ENCODE measurements at places on chromosomes 7 and 10.

GRCh38 chr10:79459243-79459642, 13.8 kb upstream of the ZCCHC24 start:
- DNase-seq = no peak

- DNase-seq = no peak
Measured at GRCh38 chr7:7795630-7796121, 77.3 kb upstream of the RPA3 start.

GRCh38 chr7:107173691-107174406, 5.0 kb downstream of the HBP1 start:
- DNase-seq = no peak

DNA sequence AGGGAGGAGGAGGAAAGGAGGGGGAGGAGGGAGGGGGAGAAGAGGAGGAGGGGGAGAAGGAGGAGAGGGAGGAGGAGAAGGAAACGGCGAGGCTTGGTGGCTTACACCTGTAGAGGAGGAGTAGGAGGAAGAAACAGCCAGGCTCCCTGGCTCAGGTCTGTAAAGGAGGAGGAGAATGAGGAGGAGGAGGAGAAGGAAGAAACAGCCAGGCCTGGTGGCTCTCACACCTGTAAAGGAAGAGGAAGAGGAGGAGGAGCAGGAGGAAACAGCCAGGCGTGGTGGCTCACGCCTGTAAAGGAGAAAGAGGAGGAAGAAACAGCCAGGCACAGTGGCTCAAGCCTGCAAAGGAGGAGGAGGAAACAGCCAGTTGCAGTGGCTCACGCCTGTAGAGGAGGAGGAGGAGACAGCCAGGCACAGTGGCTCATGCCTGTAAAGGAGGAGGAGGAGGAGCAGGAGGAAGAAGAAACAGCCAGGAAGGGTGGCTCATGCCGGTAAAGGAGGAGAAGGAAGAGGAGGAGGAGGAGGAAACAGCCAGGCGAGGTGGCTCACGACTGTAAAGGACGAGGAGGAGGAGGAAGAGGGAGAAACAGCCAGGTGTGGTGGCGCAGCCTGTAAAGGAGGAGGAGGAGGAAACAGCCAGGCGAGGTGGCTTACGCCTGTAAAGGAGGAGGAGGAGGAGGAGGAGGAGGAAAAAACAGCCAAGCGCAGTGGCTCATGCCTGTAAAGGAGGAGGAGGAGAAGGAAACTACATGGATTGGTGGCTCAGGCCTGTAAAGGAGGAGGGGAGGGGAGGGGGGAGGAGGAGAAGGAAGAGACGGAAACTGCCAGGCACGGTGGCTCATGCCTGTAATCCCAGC, 14.9 kb upstream of the CRCP start:
- no peak for DNase-seq

DNA sequence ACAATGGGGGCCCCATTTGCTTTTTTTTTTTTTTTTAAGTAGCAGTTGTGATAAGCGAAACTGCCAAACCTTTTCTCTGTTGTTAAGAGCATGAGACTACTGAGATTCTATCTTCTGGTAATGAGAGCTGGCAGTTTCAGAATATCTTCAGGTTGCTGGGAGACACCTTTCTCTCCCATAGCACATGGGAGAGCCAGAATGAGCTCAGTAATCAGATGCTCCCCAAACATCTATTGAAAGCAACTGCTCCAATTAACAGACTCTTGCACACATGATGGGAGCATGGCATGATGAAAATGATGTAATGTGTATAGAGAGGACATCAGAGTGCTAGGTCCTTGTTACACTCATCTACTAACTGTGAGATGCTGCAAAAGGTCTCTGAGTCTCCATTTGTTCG, 18.8 kb downstream of the MYO3A start:
- DNase-seq = no peak

DNA sequence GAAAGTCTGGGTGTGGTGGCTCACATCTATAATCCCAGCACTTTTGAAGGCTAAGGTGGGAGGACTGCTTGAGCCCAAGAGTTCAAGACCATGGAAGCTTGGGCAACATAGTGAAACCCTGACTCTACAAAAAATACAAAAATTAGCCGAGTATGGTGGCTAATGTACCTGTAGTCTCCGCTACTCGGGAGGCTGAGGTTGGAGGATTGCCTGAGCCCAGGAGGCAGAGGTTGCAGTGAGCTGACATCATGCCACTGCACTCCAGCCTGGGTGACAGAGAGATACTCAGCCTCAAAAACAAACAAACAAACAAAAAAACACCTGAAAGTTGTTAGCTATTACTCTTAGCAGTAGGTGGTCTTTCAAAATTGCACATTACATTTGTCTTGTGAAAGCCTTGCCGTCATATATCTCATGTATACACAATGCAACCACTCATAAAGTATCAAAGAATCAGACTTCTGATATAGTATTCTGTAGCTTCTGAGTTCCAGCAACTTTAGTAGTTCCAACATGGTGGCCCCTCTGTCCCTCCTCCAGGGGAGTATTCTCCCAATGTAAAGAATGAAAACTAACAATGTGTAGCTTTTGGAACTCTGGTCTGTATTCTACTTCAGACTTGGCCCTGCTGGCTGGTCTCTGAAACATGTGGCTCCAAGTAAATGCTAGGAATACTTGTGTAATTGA, 101.5 kb downstream of the ZNF92 start:
- no peak for DNase-seq

GRCh38 chr7:95180-95862, 97.0 kb upstream of the FAM20C start:
- no peak for DNase-seq

DNA sequence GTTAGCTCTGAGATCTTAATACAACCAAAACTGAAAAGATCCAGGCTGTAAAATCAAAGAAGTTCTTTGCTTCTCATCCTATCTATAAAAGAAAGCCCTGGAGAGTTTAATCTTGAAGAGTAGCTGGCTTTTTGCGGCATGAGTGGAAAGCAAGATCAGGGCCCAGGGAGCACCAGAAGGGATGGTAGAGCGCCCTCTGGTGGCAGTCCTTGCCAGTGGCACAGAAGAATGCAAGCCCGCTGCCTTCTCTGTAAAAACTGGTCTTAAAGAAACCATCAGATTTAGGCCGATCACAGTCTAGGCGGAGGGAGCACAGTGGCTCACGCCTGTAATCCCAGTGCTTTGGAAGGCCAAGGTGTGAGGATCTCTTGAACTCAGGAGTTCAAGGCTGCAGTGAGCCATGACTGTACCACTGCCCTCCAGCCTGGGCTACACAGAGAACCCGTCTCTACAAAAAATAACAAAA, 35.6 kb downstream of the CPN1 start:
- DNase-seq = no peak

DNA sequence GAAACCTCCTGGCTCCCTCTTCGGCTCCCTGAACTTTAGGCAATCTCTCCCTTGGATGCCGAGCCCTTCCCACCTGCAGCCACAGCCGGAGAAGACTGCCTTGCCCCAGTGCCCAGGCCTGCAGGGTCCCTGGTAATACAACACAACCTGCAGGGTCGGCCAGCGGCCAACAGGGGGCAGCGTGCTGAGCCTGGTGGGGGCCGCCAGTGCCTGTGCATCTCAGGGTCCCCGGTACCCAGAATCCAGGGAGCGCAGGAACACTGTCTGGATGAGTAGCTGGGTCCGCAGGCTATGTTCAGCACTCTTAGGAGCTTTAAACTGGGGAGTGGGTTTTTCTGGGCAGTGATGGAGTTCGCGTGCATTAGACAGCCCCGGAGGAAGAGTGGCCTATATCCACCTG, 17.5 kb upstream of the C10orf71 start:
- DNase-seq = no peak

GRCh38 chr10:99325281-99325680, 3.9 kb upstream of the CNNM1 start:
- no peak for DNase-seq

DNA sequence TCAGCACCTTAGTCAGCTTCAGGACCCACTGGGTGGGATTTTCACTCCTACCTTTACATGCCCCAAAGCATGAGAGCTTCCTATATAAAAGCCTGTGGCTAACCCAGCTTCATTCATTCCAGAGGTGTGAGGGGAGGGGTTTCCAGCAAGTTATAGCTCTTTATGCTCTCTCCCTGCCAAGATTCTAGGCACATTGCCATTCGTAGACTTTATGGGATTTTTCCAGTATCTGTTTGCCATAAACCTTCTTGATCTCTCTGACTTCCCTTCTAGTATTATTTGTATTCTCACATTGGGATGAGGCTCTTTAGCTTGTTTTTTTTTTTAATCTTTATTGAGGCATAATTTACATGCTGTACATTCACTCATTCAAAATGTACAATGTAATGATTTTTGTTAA, 67.5 kb downstream of the POU6F2 start:
- no peak for DNase-seq

- DNase-seq = no peak
Measured at GRCh38 chr10:49744924-49745605, 17.1 kb downstream of the OGDHL start.

DNA sequence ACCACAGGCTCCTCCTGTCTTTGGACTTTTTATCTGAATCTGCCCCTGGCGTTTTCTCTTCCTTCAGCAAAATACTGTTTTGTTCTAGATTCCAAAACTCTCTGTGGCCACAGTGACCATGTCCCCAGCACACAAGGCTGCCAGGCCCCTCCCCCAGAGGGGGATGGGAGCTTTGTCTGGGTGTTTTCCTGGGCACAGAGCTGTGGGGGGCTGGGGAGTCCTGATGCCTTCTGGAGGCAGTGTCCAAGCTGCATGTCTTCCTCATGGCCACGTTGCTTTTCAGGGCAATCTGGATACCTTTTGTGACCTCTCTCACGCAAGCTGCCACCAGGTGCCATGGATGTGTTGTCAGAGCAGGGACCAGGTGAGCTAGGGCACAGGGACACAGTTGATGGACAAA, 26.2 kb downstream of the ANTXRL start:
- DNase-seq = no peak

- DNase-seq = no peak
Measured at GRCh38 chr10:124632064-124632531, 112.1 kb downstream of the FAM53B start.

- DNase-seq = no peak
Measured at GRCh38 chr10:5987747-5988146, 10.4 kb upstream of the IL15RA start.

DNA sequence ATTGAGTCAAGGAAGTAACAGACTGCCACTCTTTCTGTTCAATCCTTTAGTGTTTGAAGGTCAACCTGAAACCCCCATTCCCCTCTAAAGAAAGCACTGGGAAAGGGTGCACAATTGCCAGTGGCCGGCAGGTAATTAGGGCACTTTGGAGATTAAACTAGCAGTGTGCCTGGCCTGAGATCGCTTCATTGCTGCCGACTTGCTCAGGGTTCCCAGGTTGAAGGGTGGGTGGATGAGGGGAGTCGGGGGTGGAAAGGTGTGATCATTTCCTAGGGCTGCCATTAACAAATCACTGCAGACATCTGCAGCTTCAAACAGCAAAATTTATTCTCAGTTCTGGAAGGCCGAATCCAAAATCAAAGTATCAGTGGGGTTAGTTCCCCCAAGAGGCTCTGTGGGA, 16.3 kb upstream of the BTBD16 start:
- DNase-seq = no peak
